ENCODE measurements at places on chromosomes 12 and 14.

DNA sequence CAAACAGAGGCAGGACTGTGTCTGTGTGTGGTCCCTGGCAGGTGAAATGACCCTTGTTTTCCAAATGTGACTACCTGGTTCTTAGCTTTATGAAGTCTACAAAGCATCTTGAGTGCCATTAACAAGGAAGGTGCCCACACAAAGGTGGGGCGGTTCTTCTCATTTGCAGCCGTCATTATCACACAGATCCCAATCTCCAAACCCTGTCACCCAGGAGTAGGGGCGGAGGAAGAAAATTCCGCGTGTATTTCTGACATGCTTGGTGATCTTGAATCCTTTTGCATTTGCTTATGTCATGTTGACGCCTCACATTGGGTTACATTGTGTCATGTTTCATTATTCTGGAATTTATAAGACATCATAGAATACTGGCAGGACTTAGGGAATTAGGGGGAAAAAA, 277.3 kb downstream of the VRK1 start:
- DNase-seq, result no peak

- DNase-seq, result peak; percentile 12
Observed at GRCh38 chr14:21723431-21724045, 49.9 kb upstream of the OR4E1 start.

- DNase-seq, result peak; percentile 34
Observed at GRCh38 chr12:114030451-114030850, 64.3 kb upstream of the RBM19 start.

DNA sequence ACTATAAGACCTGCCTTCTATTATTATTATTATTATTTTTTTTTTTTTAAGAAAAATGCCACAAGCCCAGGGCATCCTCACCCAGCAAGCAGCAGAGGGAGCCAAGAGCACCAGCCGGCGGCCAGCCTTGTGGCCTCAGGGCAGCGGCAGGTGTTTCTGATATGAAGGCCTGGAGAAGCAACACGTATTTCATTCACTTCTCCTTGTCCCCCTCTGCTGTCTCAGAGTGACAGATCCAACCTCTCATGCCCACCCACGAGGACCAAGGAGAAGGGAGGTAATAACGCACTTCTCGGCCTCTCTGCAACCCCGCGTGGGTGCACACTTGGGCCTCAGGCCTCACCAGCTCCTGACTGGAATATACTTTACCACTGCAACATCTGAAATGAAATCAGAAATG, 25.4 kb downstream of the CDC42BPB start:
- DNase-seq, result no peak

GRCh38 chr12:1776170-1776921, 44.0 kb upstream of the LRTM2 start:
- no peak for DNase-seq

DNA sequence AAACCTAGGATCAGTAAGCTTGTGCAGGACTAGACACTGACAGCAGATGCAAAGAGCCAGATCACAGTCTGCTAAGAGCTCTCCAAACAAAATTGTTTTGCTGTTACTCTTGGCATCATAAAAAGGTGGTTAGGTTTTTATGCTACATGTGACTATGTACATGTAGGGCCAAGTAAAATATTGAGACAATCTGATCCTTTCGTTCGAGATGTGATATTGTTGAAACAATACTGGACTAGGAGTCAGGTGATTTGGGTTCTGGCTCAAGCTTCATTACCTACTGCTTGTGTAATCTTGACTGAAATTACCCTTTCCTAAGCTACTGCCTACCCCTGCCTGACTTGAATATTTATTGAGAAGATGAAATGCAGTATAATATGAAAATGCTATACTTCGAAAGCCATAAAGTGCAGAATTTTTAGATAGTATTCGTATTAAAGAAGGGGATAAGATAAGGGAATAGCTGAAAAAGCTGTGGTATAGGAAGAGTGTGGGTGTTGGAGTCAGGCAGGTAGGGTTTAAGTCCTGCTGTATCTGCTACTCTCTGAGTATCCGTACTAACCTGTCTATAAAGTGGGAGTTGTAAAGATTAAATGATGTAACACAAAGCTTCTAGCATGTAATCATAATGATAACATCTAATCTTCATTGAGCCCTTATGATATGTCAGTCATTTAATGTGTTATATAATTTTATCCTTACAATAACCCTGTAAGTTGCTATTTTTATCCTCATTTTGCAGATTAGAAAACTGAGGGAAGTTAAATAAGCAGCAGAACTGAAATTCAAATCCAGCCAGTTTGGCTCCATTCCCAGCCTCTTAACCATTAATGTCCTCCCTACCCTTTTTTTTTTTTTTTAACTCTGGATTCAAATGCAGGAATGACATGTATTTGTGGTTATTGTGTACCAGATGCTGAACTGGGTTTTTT, 38.6 kb upstream of the ATF1 start:
- no peak for DNase-seq

DNA sequence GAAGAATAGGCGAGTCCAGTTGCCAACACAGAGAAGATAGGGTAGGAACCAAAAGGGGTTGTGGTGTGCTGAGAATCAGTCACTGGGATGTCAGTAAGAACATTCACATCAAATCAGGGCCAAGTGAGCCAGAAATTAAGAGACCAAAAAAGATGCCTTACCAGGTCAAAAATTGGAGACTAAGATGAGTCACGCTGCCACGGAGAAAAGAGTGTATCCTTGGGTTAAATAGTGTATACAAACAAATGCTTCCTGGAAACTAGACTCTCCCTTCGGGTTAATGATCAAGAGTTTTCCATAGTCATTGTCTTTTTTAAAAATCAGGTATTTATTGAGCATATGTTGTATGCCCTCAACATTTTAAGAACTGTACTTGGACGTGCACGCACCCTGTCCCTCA, 45.2 kb upstream of the BAZ1A start:
- no peak for DNase-seq

Data from DMS153 (cell line).